ENCODE measurements at places on chromosomes 13 and 19.

DNA sequence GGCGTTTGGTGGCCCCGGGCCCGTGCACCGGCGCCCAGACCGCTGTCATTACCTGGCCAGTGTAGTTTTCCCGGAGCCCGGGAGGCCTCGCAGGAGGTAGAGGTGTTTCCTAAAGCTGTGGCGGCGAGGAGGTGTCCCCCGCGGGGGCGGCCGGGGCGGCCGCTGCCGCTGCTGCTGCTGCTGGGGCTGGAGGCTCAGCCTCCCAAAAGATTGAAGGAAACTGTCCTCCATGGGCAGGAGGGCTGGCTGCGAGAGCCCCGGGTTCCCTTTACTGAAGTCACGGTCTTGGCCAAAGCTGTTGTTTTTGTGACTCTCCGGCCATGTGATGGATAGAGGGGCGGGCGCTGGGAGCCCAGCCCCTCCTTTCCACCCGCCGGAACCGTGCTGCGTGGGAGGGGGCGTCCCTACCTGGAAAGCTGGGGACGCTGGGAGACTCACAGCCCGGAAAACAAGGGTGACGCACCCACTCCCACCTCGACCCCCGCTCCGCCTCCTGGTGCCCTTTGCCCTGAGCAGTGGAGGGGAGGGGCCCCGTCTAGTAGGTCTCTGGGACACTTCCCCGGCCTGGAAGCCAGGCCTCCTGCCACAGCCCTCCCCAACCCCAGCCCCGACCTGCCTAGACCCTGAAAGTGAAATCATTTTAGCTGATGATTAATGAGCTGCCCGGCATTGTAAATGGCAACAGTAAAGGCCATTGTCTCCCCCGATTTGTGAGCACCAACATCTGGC, at the start of gene N4BP2L1:
Gene N4BP2L1 (minus strand): TSS at position 279 of the 729 bp plus-strand sequence. CDS start 48 bp downstream, at position 231.
- peak; percentile 26 for DNase-seq

DNA sequence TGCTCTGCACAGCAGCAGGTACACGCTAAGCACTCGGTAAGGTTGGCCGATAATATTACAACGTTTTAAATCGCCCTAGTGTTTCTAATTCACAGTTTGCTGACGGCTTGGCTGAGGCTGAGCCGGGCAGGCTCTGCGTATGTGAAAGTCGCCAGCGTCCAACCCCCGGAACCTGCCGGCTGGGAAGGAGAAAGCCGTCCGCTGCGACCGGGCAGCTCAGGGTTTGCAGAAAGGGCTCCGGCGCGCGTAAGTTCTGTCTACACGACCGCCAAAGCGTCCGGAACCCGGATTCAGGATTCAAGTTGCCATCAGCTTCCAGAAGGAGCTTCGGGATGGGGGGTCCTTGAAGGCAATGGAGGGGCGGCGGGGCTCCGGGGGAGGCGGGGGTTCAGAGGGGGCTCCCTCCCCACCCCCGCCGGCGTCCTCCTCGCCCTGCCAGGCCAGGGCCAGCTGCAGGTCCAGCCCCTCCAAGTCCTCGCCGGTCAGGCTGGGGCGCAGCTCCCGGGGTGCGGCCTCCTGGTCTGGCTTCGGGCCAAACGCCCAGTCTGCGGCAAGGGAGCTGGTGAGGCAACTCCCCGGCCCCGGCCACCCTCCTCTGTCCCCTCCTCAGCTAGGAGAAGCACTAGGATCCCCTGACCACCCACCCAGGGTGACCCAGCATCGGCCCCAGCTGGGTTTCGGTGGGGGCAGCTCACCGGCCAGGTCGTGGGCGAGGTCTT, 575 bp downstream of the SMIM44 start:
- DNase-seq = no peak

- DNase-seq = peak; percentile 29
Observed at GRCh38 chr19:17775245-17775927, 19.6 kb upstream of the B3GNT3 start.

GRCh38 chr13:40624986-40625385, 41.5 kb downstream of the FOXO1 start:
- no peak for DNase-seq

- no peak for DNase-seq
Observed at GRCh38 chr19:3725640-3726310, 17.6 kb downstream of the TJP3 start.

GRCh38 chr13:110879482-110879881, 35.4 kb downstream of the ANKRD10 start:
- no peak for DNase-seq

DNA sequence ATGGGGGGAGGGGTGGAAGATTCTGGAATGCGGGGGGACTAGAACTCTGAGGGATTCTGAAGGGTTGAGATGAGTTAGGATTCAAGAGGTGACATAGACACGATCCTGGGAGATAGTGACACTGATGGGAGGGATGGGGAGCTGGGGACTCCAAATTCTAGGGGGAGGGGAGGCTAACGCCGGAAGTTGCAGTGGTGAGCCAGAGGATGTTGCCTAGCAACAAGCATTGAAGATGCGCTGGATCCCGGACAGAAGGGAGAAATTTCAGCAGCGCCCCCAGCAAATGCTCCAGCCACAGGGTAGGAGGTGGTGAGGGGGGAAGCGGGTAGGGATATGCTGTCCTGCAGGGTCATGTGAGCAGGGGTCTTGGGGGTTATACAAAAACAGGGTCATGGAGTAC, 6.9 kb upstream of the LTBP4 start:
- DNase-seq = no peak

DNA sequence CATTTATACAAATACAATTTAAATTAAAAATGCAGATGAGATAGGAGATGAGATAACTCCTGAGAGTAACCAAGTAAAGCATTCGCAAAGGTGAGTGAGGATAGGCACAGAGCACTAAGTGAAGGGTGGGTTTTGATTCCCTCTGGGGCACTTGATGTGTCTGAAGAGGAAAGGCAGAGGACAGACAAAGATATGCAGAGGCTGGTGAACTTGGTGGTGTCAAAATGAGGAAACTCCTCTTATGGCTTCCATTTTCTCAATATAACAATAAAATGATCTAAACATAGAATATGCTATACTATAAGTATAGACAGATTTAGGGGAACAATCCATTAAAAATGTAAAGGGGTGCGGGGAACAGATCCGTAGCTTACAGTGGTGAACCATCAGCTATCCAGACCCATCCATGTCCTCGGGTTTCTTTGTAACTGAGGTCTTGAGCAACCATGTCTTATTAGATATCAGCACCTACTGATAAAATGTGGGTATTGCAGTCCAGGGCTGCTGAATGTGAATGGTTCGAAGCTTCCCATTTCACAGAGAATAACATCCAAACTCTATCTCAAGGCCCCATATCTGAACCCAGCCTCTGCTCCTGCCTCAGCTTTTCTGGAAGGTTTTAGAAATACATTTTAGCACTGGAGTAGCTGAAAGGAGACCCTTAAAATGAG, 73.9 kb upstream of the SLC10A2 start:
- DNase-seq = peak; percentile 46

DNA sequence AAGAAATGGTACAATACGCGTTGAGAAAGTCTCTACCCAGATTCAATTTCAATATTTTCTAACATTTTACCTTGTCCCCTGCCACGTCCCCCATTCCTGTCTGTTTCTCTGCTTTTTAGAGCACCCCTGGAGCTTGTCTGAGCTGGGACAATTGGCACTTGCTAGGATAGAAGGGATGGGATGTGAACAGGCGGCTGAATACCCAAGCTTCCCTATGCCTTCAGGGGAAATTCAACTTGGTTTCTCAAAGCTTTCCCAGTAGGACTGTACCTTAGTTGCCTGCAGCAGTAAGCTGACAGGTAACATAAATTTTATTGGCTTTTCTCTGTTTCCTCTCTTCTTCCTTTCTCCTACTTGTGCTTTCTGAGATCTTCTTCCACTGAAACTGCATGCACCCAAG, 1663.3 kb downstream of the EFNB2 start:
- no peak for DNase-seq

DNA sequence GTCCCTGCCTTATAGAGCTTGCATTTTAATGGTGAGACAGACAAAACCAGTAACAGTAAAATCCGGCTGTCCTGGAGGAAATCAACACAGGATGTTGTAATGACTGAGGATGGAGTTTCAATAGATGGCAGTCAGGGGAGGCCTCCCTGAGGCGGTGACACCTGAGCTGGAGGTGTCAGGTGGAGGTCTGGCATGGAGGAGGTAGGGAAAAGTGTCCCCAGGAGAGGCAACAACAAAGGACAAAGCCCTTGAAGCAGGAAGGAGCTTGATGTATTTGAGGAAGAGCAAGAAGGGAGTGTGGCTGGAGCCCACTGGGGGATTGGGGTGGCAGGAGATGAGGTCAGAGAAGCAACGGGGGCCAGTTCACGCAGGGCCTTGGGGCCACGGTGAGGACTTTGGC, 7.8 kb downstream of the GRIN2D start:
- DNase-seq = no peak

GRCh38 chr19:2618611-2619010, 83.9 kb downstream of the GNG7 start:
- DNase-seq = peak; percentile 47

DNA sequence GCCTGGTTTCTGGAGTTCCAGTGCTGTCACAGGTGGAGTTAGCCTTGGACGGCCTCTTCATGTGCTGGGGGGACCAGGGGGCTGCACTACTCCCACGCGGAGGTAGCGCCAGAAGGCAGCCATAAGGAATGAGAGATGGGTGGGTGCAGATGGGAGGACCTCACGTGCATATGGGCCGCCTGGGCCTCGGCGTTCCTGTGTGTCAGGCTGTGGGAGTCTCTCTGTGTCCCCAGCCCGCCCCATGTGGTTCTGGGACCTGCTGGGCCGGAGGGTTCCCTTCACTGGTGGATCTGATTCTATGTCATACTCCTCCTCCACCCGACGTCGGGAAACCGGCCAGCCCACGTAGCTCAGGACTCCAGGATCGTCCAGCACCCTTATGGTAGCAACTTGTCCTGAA, 149.0 kb upstream of the SOX1 start:
- DNase-seq = no peak

- DNase-seq = no peak
Observed at GRCh38 chr13:30128591-30128990, 178.8 kb downstream of the KATNAL1 start.

GRCh38 chr13:42992764-42993122, 702 bp upstream of the EPSTI1 start:
- DNase-seq = no peak

- DNase-seq = no peak
Observed at GRCh38 chr13:93270769-93271742, 44.4 kb downstream of the GPC6 start.

GRCh38 chr13:39394796-39395678, 208.0 kb downstream of the LHFPL6 start:
- DNase-seq = no peak

DNA sequence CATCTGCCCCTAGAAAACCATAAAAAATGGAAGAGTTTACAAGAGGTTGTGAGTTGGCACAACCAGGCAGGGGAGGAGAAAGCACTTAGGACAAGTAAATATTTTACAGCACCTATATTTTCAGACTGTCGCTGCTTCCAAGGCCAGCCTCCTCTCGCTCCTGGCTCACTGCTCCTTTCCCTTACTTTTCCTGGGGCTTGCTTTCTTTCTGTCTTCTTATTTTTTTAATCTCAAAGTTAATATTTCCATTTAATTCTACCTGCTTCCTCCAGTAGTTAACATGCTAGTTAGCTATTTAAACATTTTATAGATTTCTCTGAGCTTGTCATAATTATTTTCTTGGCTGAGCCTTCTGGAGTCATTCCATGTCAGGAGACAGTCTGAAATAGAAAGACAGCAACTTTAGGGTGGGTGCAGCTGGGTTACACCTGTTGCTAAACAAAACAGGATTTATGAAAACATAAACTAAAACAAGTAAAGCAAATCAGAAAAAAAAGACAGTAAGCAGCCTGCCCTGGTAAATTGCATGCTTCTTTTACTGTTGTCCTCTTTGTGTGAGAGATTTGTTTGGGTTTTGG, 330.1 kb downstream of the DLEU7 start:
- no peak for DNase-seq

DNA sequence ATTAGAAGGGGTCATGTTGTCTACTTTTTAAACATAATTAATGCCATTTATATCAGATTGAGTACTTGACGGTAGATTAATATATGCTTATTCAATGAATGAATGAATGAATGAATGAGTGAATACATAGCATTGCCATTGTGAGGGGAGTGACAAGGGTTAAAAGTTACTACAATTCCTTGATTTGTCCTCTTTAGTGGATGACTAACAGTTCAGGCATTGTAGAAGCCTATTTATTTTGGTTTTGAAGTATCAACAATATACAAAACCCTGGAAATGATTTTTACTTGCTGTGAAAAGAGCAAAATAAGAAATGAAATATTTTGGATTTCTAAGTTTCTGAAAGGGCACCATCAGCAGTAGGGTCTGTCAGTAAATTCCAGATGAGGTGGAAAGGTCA, 122.7 kb downstream of the CYSLTR2 start:
- peak; percentile 29 for DNase-seq

- peak; percentile 79 for DNase-seq
Observed at GRCh38 chr19:35030257-35031071, at the start of gene SCN1B. Gene SCN1B (plus strand): TSS chr19:35030470. CDS start chr19:35030821, 351 bp downstream.

- no peak for DNase-seq
Observed at GRCh38 chr19:42028304-42029216, 34.5 kb upstream of the ATP1A3 start.

- DNase-seq = no peak
Observed at GRCh38 chr13:113552079-113552478, 32.5 kb upstream of the TFDP1 start.

- DNase-seq = no peak
Observed at GRCh38 chr19:10537668-10538067, 6.0 kb upstream of the ATG4D start.

DNA sequence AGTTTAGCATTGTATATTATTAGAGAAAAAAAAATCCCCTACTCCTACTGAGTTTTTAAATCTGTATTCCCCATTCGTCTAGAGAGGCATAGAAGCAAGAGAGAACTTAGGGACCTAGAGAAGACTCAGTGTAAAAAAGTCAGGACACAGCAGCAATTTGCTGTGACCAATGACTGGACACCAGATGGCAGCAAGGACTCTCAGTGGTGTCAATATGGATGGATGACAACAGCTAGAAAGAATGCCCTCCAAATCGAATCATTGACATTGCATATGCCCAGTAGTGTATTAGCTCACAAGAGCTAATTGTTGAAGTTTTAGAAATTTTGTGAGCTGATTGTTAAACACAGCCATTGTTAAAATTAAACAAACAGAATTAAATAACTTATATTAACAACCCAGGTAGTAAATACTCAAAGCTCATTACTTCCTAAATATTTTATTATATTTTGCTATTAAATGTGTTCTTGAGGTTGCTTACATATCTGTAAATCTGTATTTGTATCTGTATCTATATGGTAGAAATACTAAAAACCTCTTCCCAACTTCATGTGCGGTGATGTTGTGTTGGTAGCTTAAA, 43.9 kb downstream of the SIAH3 start:
- DNase-seq = peak; percentile 39

GRCh38 chr19:8686549-8686948, 12.0 kb downstream of the ACTL9 start:
- DNase-seq = no peak

GRCh38 chr13:88958821-88959220, 1287.7 kb downstream of the SLITRK5 start:
- no peak for DNase-seq

DNA sequence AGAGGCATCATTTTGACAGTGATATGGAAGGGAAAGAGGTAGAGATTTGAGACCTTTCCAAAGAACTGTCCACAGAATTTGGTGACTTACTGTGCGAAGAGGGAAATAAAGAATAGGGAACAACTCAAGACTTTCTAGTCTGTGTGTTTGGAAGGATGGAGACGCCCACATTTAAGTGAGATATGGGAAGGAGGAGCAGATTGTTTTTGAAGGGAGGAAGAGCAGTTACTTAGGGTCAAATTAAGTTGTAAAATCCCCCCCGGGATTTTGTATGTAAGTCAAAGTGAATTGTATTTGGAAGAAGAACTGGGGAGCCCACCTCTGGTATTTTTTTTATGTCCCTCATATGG, 1.2 kb downstream of the USPL1 start:
- no peak for DNase-seq
